ENCODE measurements at places on chromosomes 7 and 10.

DNA sequence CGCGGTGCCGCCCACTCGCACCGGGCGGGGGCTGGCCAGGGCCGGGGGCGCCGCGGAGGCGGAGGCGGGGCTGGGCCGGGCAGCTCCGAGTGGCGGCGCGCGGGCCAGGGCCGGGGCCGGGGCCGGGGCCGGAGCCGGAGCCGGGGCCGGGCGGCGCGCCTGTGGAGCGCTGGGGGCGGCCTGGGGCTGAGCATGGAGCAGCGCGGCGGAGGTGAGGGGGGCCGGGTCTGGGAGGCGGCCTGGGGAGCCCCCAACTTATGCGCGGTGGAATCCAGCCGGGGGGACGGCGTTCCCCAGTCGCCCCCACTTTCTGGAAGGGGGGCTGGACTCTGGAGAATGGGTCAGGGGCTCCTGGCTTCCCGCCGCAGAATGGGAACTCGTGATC is at the start of gene LZTS2:
LZTS2 (plus strand) TSS at position 67 of the 385 bp plus-strand sequence. CDS start 2,731 bp downstream, outside the sequence.
- no peak for DNase-seq

- no peak for DNase-seq
Observed at GRCh38 chr10:71379118-71379766, 17.5 kb upstream of the CDH23 start.

GRCh38 chr10:91813251-91813650 is 15.0 kb downstream of the TNKS2 start:
- no peak for DNase-seq

DNA sequence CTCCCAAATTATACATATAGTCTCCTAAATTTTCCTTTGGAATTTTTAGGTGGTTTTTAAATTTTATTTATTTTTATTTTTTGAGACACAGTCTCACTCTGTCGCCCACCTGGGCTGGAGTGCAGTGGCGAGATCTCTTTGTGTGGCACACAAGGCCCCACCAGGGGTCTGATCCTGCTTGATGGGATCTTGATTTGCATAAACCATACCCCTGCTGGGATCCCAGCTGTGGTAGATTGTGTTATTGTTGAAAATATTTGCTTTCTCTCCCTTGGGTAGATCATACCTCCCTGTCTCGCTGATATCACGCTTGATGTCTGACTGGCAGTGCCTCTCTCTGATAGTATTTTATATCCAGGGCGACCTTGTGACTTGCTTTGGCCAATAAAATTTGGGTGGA is 5.6 kb upstream of the MUC3A start:
- DNase-seq, result no peak

DNA sequence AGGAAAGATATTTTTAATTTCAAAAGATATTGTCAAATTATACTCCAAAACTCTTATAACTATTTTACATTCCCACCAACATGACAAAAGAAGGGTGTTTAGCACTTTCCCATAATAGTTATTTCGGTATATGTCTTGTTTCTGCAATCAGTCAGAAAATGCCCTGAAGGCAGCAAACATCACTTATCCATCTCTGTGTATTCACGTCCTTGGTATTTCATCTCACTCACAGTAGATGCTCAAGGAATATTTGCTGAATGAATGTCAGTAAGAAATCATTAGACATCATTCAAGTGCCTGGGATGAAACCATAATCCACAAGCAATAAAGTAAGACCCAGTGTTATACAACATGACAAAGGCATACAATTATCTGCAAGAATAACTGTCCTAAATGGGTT is 112.7 kb downstream of the GFRA1 start:
- no peak for DNase-seq
